Amniotic stem cell (primary cell): ENCODE measurements at places on chromosomes 12 and 14.

- no peak for DNase-seq
Measured at GRCh38 chr12:130214686-130215395, 52.6 kb downstream of the FZD10 start.

DNA sequence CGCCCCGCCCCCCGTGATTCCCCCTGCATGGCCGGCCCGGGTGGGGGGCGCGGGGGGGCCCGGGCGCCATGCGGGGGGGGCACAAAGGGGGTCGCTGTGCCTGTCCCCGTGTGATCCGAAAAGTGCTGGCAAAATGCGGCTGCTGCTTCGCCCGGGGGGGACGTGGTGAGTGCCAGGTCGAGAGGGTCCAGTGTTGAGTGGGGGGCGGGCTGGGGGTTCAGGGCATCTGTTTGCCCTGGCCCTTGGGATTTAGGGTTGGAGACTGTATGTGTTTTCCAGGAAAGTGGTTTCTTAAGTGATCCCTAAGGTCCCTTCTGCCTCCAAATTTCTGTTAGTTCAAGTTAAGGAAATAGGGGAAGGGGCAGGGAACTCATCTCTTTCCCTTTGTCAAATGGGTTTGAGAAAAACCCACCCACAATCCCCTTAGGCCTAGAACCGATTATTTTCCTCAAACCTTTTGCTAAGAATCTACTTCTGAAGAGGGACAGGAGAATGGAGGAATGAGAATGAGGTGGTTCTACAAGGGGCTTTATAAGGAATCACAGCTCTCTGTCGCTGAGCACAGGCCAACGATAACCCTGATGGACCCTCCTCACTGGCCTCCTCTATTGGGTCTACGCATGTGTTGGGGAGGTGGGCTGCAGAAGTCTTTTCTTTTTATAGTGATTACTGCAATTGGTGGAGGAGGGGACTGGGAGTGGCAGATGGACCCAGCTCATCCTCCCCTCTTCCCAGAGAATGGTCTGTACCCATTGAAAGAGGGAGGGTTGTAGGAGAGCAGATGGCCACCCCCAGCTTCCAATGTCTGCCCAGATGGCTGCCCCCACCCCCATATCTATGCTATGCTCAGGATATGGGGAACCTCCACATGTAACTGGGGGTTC is 834 bp downstream of the ARHGEF25 start:
- DNase-seq: no peak

DNA sequence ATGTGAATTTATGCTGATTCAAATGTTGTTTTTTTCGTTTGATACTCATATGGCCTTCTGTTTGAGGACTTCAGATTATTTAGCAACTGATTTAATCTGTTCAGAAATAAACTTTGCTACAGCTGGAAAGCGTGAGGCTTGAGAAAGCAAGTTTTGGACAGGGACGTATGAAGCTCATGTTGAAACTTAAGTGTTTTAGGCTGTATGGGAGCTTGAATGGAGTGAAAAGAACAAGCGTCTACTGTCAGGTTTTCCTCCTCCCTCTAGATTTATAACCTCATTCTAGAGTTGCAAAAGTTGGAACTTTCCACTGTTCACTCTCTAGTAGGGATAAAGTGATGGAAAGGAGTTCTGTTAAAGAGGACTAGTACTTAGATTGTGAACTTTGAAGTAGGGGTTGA is 1.0 kb downstream of the PRPF39 start:
- DNase-seq: no peak

DNA sequence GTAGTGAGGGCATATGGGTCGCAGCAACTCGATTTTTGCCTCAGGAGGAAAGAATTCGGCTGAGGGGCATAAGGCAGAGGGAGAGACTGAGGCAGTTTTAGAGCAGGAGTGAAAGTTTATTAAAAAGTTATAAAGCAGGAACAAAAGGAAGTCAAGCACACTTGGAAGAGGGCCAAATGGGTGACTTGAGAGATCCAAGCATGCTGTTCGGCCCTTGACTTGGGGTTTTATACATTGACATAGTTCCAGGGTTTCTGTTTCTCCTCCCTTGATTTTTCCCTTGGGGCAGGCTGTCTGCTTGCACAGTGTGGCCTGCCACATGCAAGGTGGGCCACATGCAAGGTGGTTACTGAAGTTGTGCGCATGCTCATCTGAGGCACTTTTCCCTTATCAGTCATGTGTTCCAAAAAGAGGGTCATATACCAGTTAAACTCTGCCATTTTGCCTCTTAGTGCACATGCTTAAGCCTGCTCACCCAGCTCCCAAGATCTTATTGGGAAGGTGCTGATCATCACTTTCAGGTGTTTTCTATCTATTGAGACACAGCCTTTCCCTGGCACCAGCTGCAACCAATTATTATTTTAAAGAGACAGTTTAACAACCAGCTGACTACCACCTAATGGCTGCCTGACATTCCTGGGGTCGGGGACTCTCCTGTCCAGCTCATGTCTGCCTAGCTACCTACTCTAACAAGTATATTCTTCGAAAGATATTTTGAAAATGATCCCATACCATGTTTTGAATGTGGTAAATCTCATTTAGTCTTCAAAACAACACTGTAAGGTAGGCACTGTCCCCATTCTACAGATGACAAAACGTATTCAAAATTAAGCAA is 19.9 kb downstream of the PTGER2 start:
- DNase-seq: no peak

- no peak for DNase-seq
Measured at GRCh38 chr14:69354383-69355153, 43.5 kb downstream of the ERH start.

DNA sequence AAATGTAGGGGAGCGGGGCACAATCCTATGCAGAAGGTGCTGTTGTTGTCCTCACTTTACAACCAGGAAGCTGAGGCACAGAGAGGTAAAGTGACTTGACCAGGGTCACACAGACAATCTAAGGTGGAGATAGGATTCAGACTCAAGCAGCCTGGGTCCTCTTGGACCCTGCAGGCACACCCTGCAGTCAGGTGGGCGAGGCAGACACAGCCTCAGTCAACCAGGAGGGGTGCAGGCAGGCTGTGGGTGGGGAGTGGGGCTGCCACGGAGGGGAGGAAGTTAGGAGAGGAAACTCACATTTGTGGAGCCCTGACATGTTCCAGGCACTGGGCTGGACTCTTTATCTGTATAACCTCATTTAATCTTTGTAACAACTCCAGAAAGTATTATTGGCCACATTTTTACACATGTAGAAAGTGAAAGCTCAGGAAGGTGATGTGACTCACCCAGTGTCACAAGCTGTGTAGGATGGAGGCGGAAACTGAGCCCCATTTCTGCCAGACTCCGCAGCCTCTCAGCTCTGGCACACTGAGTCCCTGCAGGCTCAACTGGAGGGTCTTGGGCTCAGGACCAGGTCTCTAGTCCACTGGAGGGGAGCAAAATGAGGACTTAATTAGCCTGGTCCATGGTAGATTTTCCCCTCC is 24.9 kb upstream of the CHGA start:
- DNase-seq: no peak

- DNase-seq: no peak
Measured at GRCh38 chr14:70188322-70188658, 461 bp downstream of the SLC8A3 start.

- DNase-seq: no peak
Measured at GRCh38 chr14:20184181-20184580, 6.5 kb upstream of the OR11G2 start.

GRCh38 chr12:108302403-108303311 is 36.5 kb downstream of the CMKLR1 start:
- no peak for DNase-seq

GRCh38 chr12:110179291-110179690 is 55.1 kb downstream of the IFT81 start:
- DNase-seq: no peak

- no peak for DNase-seq
Measured at GRCh38 chr12:122951406-122951805, 14.9 kb downstream of the ABCB9 start.

DNA sequence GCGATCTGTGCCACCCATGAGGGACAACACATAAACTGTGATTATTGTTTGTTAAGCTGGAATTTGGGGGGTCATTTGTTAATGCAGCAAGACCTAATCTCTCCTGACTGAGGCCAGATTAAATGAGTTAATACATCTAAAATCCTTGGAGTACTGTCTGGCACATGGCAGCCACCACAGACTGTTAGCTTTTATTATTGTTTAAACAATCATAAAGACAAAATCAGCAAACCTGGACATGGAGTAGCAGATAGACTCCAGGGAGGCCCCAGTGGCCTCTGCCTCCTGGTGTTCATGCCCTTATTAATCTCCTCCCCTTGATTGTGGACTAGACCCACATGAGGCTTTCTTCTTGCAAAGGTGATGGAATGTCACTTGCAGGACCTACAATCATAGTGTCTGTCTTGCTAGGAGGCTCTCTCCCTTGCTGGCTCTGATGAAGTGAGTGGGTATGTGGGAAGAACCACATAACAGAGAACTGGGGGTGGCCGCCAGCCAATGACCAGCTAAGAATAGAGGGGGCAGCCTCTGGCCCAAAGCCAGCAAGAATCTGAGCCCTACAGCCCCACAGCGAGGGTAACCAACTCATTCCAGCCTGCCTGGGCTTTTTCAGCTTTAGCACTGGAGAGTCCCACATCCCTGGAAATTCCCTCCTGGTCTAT is 142.0 kb downstream of the SCARB1 start:
- DNase-seq: no peak

GRCh38 chr14:37655418-37655817 is 60.0 kb downstream of the TTC6 start:
- DNase-seq: no peak

- no peak for DNase-seq
Measured at GRCh38 chr12:48424644-48425043, 47.7 kb upstream of the ANP32D start.

- DNase-seq: no peak
Measured at GRCh38 chr14:92033906-92034687, 5.8 kb downstream of the TRIP11 start.

- DNase-seq: no peak
Measured at GRCh38 chr14:79543967-79544697, 667.2 kb downstream of the DIO2 start.

- no peak for DNase-seq
Measured at GRCh38 chr14:102234331-102235264, 70.4 kb downstream of the MOK start.

GRCh38 chr12:92235703-92236472 is 90.2 kb upstream of the BTG1 start:
- DNase-seq: no peak

DNA sequence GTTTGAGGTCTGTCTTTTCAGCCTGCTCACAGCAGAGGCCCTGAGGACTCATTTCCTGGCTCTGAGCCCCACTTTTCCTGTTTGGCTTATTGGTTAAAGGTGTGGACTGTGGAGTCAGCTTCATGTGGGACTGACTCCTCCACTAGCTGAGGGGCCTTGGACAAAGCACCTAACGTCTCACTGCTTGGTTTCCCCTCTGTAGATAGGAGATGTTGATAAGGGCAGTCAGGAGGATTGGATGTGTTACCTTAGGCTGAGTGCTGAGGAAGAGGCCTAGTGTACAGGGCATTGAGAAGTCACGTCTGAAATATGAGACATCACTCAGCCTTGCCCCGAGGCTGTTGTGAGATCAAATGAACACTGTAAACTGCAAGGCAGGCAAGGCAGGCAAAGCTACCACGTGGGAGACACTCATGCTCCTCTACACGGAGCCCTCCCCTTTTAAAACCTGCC is 27.1 kb upstream of the TCL1A start:
- peak; percentile 3 for DNase-seq

DNA sequence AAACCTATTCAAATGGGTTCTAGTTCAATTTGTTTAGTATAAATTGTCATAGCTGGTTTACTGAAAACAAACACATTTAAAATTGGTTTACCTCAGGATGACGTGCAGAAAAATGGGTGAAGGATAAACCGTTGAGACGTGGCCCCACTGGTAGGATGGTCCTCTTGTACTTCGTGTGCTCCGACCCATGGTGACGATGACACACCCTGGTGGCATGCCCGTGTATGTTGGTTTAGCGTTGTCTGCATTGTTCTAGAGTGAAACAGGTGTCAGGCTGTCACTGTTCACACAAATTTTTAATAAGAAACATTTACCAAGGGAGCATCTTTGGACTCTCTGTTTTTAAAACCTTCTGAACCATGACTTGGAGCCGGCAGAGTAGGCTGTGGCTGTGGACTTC is 8.3 kb downstream of the CALM1 start:
- DNase-seq: no peak

DNA sequence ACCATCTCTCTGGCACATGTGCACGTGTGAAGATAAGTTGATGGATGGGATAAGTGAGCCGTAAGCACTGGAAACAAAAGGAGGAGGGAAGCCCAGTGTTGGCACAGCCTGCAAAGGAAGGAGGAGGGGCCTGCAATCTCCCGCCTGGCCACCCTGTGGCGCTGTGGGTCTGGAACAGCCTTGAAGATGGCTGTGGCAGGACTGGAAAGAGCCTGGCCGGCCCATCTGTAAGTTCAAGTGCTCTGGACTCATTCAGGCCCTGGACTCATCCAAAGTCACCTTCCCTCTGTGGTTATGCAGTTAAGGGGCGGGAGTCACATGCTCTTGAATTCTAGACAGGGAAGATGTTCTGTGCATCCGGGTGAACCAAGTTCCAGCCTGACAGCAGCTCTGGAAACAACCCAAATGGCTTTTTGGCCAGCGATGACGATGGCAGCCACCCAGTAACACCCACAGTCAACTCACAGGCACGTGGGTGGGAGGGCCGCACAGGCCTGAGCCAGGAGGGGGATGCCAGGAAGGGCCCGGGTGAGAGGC is 50.4 kb downstream of the CHGA start:
- DNase-seq: no peak

DNA sequence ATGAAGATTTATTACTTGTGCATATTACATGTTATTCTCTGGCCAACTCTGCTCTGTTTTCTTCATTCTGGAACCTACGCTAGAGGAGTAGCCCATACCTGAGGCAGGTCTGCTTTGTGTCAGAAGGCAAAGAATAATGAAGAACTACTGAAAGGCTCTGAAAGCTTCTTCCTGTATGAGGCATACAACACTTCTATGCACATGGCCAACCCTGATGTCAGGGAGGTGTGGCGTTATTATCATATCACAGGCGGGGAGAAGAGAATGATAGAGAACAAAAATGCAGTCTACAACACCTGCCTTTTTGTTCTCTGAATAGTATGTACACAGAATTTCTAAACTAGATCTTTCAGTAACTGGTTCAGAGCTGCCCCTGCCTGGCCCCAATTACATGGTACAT is 32.5 kb upstream of the CRY1 start:
- DNase-seq: no peak

- DNase-seq: peak; percentile 73
Measured at GRCh38 chr12:53046655-53047220, 3.1 kb upstream of the TNS2 start.

DNA sequence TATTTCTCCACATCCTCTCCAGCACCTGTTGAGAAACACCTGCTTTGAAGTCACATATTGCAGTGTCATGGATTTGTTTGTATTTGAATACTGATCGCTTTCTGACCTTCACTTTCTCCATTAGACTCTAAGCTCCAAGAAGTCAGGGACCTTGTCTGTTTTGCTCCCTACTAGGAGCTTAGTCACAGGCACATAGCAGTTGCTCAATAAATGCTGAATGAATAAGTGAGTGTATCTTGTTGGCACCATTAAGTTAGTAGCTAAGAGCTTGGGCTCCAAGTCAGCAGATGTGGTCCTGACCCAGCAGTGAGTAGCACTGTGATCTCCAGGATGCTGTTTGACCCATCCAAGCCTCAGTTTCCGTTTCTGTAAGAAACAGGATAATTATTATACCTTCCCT is 10.1 kb downstream of the MVK start:
- no peak for DNase-seq
